Activated CD4-positive, alpha-beta memory T cell treated with anti-CD3 and anti-CD28 coated beads for 36 hours (primary cell): ENCODE measurements at places on chromosomes 1 and 21. TPM values are rescaled to one million over a fixed set of nuclear protein-coding genes. Genes with fewer than 3 reads are reported as not detected.

DNA sequence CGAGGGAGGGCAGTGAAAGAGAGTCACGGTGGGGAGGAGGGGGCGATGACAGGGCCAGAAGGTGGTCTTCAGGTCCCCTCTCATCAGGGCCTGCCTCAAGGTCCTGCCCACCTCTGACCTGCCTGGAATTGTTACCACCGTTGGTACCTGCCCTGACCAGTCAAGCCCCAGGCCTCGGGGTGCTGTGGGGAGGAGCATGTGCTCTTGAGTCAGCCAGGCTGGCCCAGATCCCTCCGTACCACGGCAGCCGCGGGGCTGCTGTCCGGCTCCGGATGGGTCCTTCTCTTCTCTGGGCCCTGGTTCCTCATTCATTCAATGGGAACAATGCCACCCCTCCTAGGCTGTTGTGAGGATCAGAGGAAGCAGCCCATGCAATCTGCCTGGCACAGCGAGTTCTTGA, 22.0 kb downstream of the SERINC2 start:
- no peak overlapping the region for H3K27ac ChIP-seq
- H3K4me1 ChIP-seq, result no peaks in the 10 kb centered on the region
- no peak for DNase-seq
- no peaks in the 10 kb centered on the region for H3K36me3 ChIP-seq

GRCh38 chr1:1157914-1158710, 15.6 kb upstream of the TTLL10 start:
- peaks cover 3% of the 10 kb centered on the region for H3K36me3 ChIP-seq
- no peaks in the 10 kb centered on the region for H3K27me3 ChIP-seq
- H3K4me3 ChIP-seq, result peak overlapping the region; percentile 39
- peak; percentile 34 for DNase-seq
- H3K4me1 ChIP-seq, result no peaks in the 10 kb centered on the region

GRCh38 chr1:20110679-20111078, 8.7 kb downstream of the PLA2G2D start:
- H3K27ac ChIP-seq, result no peak overlapping the region
- no peak overlapping the region for H3K4me3 ChIP-seq
- peaks cover 10% of the 10 kb centered on the region for H3K27me3 ChIP-seq
- no peaks in the 10 kb centered on the region for H3K36me3 ChIP-seq

GRCh38 chr1:43706598-43707189, 642 bp upstream of the ST3GAL3 start:
- H3K27ac ChIP-seq, result peak overlapping the region; percentile 58
- peaks cover 29% of the 10 kb centered on the region for H3K4me1 ChIP-seq
- peak overlapping the region; percentile 85 for H3K4me3 ChIP-seq
- H3K36me3 ChIP-seq, result peaks cover 42% of the 10 kb centered on the region
- no peaks in the 10 kb centered on the region for H3K27me3 ChIP-seq

DNA sequence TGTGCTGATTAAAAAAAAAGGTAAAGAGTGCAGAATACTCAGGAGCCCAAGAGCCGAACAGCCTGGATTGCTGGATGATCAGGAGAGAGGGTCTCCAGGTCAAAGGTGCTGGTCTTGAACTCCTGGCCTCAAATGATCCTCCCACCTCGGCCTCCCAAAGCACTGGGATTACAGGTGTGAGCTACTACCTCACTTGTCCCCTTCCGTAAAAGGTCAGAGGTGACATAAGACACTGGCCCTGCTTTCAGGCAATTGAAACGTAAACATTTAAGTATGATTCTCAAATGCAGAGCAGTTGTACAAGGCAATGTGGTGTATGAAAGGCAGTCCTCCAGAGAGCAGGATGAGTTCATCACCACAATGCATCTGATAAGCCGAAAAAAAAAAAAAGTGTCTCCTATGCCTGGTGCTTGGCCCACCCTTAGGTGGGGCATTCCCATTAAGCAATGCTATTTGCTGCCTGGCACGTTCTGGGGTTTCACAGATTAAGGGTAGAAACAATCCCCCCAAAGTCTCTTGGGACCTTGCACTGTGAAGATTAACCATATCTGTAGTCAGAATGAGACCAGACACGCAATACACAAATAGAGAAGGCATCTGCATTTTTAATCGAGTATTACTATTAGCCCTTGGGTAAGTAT, 47.7 kb downstream of the PARP1 start:
- H3K4me1 ChIP-seq, result no peaks in the 10 kb centered on the region
- no peak overlapping the region for H3K27ac ChIP-seq
- no peak overlapping the region for H3K4me3 ChIP-seq
- H3K36me3 ChIP-seq, result peaks cover 55% of the 10 kb centered on the region

GRCh38 chr21:32574946-32575925, 10.1 kb downstream of the TCP10L start:
- no peak for DNase-seq
- no peaks in the 10 kb centered on the region for H3K36me3 ChIP-seq
- H3K4me1 ChIP-seq, result peaks cover 3% of the 10 kb centered on the region
- no peak overlapping the region for H3K27ac ChIP-seq
- no peak overlapping the region for H3K4me3 ChIP-seq
- no peaks in the 10 kb centered on the region for H3K27me3 ChIP-seq

- no peak for DNase-seq
- no peak overlapping the region for H3K4me3 ChIP-seq
- H3K36me3 ChIP-seq, result no peaks in the 10 kb centered on the region
- no peaks in the 10 kb centered on the region for H3K4me1 ChIP-seq
- H3K27ac ChIP-seq, result no peak overlapping the region
- peaks cover 4% of the 10 kb centered on the region for H3K27me3 ChIP-seq
These were observed 180.0 kb downstream of the KAZN start for GRCh38 chr1:14778541-14778897.

DNA sequence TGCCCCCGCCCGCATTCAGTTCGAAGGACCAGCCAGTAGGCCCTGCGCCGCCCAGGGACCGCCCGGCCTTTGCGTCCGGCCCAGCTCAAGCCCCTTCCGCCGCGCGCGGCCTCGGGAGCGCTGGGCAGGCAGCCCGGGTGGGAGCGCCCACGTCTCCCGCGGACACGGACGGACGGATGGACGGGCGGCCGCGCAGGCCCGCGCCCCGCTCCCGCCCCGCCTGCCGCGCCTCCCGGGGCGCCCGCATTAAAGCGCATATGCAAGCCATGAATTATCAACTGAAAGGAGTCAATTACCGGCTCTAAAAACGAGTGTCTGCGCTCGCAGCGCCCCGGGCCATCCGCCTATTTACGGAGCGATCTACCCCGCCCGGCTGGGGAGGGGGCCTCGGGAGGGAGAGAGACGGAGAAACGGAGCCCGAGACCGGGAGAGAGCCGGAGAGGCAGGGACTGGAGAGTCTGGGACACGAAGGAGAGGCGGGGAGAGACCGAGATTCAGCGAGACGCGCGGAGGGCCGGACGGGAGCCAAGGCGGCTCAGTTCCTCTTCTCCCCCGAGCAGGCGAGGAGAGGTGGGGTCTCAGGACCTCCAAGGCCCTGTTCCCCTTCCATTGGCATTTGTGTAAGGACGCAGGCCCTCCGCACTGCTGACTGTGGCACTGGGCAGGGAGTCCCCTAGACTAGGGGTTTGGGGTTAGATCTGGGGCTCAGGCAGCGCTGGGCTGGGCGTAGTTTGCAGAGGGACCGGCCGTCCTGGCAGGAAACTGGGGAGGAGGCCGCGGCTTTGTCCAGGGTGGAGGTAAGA, 41.3 kb upstream of the DMBX1 start:
- peaks cover 49% of the 10 kb centered on the region for H3K27me3 ChIP-seq
- peaks cover 17% of the 10 kb centered on the region for H3K4me1 ChIP-seq
- DNase-seq, result no peak
- no peak overlapping the region for H3K27ac ChIP-seq
- no peak overlapping the region for H3K4me3 ChIP-seq

GRCh38 chr1:2335721-2336455, 55.5 kb downstream of the MORN1 start:
- no peak overlapping the region for H3K4me3 ChIP-seq
- no peaks in the 10 kb centered on the region for H3K27me3 ChIP-seq
- H3K27ac ChIP-seq, result no peak overlapping the region
- H3K36me3 ChIP-seq, result no peaks in the 10 kb centered on the region

The KLHDC9 gene
- total RNA-seq, result 1.6 TPM

The F3 gene
- total RNA-seq, result 0.33 TPM

The KAZN gene
- total RNA-seq, result 0.31 TPM

The RHBDL2 gene
- not detected for total RNA-seq

The EXTL1 gene
- total RNA-seq, result not detected

The RBM11 gene
- total RNA-seq, result 1.5 TPM

The DIPK1A gene
- total RNA-seq, result 8.7 TPM

The PCBP3 gene
- 6.6 TPM for total RNA-seq

The C1orf87 gene
- total RNA-seq, result not detected

The C4BPB gene
- 0.24 TPM for total RNA-seq
